ENCODE measurements at places on chromosomes 16 and 17. TPM values are rescaled to one million over a fixed set of nuclear protein-coding genes. Genes with fewer than 3 reads are reported as not detected.

The CNGB1 gene
- not detected for total RNA-seq

The CDR2L gene
- 27.5 TPM for total RNA-seq

The ITGA2B gene
- total RNA-seq: not detected

The PRAC2 gene
- total RNA-seq: not detected

The MC1R gene
- 2.6 TPM for total RNA-seq

The CCL1 gene
- 0.55 TPM for total RNA-seq

The TBC1D3B gene
- total RNA-seq: 1.3 TPM

The IGSF6 gene
- total RNA-seq: not detected

The AKAP10 gene
- total RNA-seq: 27.4 TPM

The KCNH4 gene
- total RNA-seq: not detected

The SLC6A2 gene
- not detected for total RNA-seq

The SLC38A7 gene
- total RNA-seq: 23.6 TPM

The TEKT5 gene
- total RNA-seq: not detected

The ZNF19 gene
- total RNA-seq: 1.7 TPM

The CLEC18A gene
- not detected for total RNA-seq

The C16orf95 gene
- total RNA-seq: 8.2 TPM

The NOB1 gene
- 57.5 TPM for total RNA-seq

The SLC5A11 gene
- total RNA-seq: not detected

The CDR2 gene
- total RNA-seq: 36.2 TPM

The CBX8 gene
- total RNA-seq: 11.0 TPM

The AGRP gene
- total RNA-seq: not detected

The SHMT1 gene
- 14.0 TPM for total RNA-seq

The EMC8 gene
- total RNA-seq: 46.3 TPM

The ATXN2L gene
- 125 TPM for total RNA-seq

The CPHXL2 gene
- total RNA-seq: not detected

The PYY gene
- not detected for total RNA-seq

The KRT15 gene
- 6.6 TPM for total RNA-seq

The MT1M gene
- total RNA-seq: not detected

The MYCBPAP gene
- total RNA-seq: 0.96 TPM

The KRT36 gene
- total RNA-seq: not detected

The CCDC200 gene
- total RNA-seq: not detected

The NPIPA5 gene
- 0.28 TPM for total RNA-seq

The NTHL1 gene
- 28.4 TPM for total RNA-seq

The POLR2C gene
- 66.0 TPM for total RNA-seq

The C17orf50 gene
- not detected for total RNA-seq

The GJD3 gene
- 0.87 TPM for total RNA-seq

The PRSS8 gene
- total RNA-seq: not detected

The MILR1 gene
- 0.61 TPM for total RNA-seq

The GFOD2 gene
- 19.4 TPM for total RNA-seq

The RNF222 gene
- not detected for total RNA-seq

The ADAM11 gene
- total RNA-seq: 0.30 TPM

The RPL27 gene
- total RNA-seq: 1,325 TPM

The TTLL6 gene
- not detected for total RNA-seq

The TP53TG3C gene
- not detected for total RNA-seq

The CRYBA1 gene
- not detected for total RNA-seq

The RND2 gene
- 0.16 TPM for total RNA-seq

The ABCA10 gene
- total RNA-seq: not detected

The ABR gene
- 56.0 TPM for total RNA-seq

The CEP295NL gene
- 0.89 TPM for total RNA-seq

The CD300LG gene
- not detected for total RNA-seq

The NPB gene
- total RNA-seq: 1.5 TPM

The KRT28 gene
- not detected for total RNA-seq

The GNAO1 gene
- not detected for total RNA-seq

The ADAD2 gene
- total RNA-seq: not detected

The TRIM47 gene
- 1.1 TPM for total RNA-seq

The CYB561 gene
- total RNA-seq: 21.4 TPM

The DUSP3 gene
- total RNA-seq: 36.4 TPM

All from HFFc6 (cell line).